ENCODE measurements at places on chromosomes 12 and 14.

DNA sequence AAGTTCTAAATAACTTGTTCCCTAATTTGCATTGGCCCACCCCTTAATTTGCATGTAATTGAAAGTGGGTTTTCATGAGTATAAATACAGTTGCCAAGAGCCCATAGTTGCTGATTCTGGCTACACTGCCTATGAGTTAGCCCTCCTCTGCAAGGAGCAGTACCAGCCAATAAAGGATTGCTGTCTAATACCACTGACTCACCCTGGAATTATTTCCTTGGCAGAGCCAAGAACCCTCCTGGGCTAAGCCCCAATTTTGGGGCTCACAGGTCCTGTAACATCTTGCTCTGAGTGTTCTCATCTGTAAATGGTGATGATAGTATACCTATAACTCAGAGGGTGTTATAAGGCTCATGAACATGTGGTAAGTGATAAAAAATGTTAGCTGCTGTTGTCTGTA is 6.8 kb downstream of the TTC8 start:
- DNase-seq = peak; percentile 66

DNA sequence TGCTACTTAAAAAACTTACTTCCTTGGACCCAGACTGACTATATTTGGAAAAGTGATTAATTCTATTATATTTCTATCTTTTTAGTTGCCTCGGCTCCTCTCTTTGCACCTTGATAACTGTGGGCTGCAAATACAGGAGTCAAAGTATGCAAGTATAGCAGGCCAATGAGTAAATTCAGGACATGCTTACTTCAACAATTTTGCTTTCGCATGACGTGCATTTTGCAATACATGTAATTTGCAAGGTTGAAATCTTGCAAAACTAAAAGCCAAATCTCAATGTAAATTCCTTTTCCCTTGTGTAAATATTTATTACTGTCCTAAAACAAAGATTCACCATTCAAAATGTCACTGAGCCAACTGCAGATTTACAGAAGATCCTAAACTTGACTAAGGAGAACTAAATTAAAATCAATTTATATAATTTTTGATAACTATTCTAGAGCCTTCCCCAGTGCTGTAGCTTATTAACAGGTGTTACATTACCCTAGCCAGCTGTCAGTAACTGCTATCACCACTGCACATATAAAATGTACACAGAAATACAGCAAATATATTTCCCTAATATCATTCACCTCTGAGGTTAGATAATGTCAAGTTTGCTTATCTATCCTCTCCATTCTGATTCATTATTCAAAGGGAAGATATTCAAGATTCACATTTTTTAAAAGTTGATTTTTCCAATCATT is 1069.5 kb downstream of the TRHDE start:
- DNase-seq = no peak

DNA sequence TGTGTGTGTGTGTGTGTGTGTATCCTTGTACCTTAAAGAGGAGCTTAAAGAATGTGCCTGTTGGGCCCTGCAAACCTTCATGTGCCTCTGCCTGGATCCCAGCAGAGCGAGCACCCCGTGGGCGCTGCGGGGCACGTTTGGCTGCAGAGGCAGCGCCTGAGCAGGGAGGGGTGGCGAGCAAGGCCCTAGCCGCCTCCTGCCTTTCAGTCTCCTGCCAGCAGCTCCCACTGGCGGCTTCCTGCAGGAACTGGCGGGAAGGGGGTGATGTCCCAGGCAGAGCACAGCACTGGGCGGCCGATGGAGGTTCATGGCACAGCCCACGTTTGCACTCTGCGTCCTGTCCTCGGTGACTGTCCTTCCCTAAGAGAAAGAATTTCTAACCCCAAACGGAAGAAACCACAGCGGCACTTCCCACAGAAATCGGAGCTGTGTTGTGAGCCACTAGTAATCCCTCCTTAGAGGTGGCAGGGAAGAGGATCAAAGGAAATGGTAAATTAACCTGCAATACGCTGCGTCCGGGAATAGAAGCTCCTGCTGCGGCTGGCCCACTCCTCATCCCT is 19.8 kb downstream of the ZBTB42 start:
- no peak for DNase-seq

GRCh38 chr12:30473274-30473673 is 222.4 kb downstream of the IPO8 start:
- no peak for DNase-seq
